ENCODE measurements at places on chromosomes 1 and 21.

DNA sequence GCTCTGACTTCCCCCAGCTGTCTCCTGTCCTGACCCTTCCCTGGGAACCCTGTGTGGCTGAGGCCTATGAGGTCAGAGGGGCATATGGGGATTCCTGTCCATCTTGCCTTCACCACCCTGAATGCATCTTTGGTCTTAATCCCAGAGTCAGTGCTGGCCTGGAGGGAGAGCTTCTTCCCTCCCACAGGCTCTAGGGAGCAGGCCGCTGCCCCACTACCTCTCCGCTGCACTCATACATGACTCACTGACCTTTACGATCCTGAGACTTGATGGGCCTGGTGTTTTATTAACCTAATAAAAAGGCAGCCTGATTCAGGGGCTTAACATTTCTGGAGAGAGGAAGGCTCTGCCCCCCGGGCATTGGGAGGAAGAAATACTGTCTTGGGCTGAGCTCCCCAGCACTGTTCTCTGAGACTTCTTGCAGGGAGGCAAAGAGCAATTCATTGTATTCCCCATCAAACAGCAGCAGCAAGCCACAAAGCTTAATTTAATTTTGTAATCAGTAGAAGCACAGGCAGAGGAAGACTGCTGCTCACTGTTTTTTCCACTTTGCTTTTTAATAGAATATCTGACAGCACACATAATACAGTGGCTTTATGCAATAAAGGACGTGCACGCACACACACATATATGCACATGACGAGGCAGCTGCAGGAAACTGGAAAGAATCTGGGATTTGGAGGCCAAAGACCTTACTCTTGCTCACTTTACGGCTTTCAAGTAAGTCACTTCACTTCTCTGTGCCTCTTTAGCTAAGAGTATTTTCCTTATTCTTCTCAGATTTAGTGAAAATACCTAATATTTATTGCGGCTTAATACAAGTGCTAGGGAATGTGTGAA is 89.2 kb upstream of the GRIK3 start:
- no peak for DNase-seq

DNA sequence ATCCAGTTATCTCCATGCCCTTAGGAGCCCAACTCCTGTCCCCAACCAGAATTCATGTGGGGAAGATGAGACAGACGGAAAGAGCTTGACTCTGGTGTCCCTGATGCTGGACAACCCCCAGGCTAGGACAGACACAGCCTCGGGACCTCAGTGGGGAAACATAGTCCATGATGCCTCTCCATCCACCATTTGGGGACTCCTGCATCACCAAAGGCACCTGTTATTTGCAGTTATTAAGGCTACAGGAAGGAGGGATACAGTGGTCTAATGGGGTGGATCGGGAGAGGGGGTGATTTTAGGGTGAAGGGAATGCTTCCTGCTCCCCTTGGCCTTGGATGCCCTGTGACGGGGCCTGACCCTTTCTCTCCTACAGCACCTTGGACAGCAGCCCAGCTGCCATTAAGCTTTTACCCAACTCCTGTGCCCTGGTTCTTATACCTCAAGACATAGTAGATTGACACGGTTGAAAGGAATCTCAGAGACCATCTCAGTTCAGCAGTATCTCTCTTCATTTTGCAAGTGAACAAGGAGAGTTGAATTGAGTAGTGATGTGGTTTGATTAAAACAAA is 111.6 kb downstream of the MATN1 start:
- DNase-seq, result no peak

GRCh38 chr1:155652951-155653350 is 35.6 kb downstream of the YY1AP1 start:
- no peak for DNase-seq

GRCh38 chr1:14820295-14821085 is 222.0 kb downstream of the KAZN start:
- no peak for DNase-seq

DNA sequence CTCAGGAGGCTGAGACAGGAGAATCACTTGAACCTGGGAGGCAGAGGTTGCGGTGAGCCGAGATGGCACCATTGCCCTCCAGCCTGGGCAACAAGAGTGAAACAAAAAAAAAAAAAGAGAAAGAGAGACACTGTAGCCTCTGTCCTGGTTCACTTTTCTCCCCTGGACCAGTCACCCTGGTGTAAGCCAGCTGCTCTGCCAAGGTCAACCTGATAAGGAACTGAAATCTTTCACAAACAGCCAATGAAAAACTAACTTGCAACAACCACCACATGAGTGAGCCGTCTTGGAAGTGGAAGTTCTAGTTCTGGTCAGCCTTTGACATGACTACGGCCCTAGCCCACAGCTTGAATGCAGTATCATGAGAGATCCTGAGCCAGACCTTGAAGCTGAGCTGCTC is 36.8 kb upstream of the CXADR start:
- DNase-seq, result no peak

DNA sequence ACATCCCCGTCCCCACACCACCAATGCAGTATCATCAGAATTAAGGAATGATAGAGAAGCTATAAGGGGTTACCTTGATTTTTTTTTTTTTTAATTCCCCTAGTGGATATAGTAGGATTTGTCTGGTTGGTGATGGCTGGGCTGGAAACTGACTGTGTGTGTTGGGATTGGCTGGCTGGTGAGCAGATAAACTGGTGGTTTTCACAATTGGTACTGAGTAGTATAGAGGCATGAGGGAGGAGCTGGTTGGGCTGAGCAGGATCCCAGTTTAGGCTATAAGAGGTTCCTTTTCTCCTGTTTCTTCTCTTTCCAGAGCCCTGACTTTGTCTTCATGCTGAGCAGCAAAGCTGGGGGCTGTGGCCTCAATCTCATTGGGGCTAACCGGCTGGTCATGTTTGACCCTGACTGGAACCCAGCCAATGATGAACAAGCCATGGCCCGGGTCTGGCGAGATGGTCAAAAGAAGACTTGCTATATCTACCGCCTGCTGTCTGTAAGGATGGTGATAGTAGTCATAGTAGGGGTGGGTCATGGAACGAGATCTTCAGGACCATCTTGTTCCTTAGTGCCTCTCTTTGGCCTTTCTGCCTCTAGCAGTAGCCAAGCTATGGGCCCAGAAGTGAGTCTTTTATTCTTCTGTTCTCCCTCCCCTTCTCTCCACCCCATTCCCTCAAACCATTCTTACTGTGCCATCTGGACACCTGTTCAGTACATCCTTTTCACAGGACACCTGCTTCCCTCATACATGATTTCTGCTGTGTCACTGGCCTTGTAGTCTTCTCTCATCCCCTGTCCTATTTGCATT is 26.9 kb downstream of the RAD54L start:
- no peak for DNase-seq

- no peak for DNase-seq
These were observed 48.9 kb downstream of the RHOU start for GRCh38 chr1:228784181-228784580.

GRCh38 chr1:164515231-164515630 is 43.8 kb upstream of the PBX1 start:
- DNase-seq, result no peak

- no peak for DNase-seq
These were observed 61.4 kb downstream of the TEX35 start for GRCh38 chr1:178574345-178574744.

GRCh38 chr1:182279724-182280503 is 111.7 kb downstream of the GLUL start:
- DNase-seq, result no peak

- no peak for DNase-seq
These were observed 39.2 kb downstream of the EPHA2 start for GRCh38 chr1:16116625-16117024.

- DNase-seq, result no peak
These were observed 26.2 kb upstream of the CAP1 start for GRCh38 chr1:40014253-40014706.

DNA sequence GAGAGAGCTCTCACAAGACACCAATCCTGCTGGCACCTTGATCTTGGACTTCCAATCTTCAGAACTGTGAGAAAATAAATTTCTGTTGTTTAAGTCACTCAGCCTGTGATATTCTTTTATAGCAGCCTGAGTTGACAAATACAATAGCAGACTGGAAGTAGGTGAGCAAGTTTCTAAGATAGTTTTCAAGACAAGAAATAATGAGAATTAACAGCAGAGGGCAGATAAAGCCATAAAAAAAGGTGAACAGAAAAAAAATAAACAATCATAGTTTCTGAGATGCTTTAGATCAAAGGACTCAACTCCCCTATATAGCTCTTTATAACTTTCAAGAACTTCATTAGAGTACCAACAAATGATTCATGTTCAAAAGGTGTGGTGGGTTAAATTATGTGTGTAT is 119.8 kb downstream of the PLPPR5 start:
- no peak for DNase-seq

- DNase-seq, result peak; percentile 87
These were observed 31.7 kb downstream of the IFNGR2 start for GRCh38 chr21:33434770-33435360.

DNA sequence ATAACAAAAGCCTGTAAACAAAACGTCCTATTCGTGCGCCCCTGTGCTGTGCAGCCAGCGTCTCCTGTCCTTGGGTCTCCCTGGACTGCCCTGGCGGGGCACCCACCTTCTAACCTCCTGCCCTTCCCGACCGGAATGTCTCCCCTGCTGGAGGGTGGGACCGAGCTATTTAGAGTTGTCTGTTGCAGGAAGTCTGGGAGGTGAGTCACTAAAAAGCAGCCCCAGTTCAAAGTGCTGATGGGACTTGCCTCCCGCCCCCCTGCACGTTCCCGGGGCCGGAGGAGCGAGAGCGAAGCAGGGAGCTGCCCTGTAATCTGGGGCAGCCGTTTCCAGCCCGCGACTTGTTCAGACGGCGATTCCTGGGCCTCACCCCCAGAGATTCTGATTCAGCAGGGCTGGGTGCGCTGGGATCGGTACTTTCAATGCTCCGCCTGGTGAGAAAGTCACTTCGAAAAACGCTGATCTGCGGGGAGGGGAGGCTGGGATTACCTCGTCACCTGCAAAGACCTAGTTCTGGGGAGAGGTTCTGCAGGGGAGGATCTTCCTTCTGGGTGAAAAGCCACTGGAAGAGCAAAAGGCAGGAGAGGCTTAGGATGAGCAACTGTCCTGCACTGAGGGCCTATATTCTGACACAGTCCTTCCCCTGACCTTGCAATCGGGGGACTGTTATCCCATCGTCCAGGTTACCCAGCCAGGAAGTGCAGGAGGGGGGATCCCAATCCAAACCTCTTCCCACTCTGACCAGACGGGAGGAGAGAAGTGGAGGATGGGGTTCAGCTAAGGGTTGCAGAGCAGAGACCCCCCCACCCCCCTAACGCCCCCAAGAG is 1.2 kb upstream of the DHRS3 start:
- peak; percentile 89 for DNase-seq

DNA sequence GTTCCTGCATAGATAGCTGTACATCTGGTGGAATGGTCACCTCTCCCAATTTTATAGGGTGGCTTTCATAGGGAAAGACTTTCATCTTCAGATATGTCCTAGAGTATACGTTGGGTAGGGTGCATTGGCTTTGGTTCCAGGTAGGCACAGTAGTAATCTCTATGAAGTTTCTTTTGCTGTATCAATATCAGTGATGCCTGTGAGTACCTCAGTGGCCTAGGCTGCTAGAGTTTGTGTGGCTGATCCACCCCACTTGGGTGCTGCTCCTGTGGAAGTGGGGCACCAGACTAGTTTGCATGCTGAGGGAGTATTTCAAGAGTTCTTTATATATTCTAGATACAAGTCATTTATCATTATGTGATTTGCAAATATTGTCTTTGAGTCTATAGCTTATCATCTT is 370.5 kb upstream of the VAMP3 start:
- DNase-seq, result no peak

GRCh38 chr1:236888903-236889302 is 93.8 kb downstream of the MTR start:
- no peak for DNase-seq

GRCh38 chr1:50232336-50232735 is 123.6 kb downstream of the ELAVL4 start:
- DNase-seq, result no peak

DNA sequence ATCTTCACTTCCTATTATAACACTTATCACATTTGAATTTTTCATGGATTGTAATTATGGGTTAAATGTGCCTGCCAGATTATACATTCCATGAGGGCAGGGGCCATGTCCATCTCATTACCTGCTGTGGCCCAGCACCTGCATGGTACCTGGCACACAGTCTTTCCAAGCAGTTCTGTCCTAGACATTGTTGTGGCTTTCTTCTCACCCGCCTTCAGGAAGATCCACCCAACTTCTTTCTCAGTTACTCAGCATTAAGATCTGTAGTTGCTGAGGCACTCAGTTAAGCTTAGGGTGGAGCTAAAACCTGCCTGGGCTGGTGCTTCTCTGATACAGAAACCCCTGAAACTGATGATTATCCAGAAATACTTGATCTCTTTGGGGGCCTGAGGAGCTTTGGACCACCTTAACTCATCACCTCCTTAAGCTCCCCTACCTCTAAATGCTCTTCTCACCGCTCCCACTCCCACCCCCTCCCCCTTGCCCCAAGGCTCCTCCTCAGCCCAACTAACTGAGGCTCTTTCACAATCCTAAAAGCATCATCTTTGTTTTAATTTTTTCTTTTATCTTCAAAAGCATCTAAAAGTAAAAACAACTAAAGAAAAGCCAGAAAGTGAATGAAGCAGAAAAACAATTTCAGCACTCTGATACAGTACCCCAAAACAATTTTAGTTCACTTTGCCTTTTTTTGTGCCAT is 190.6 kb downstream of the FGGY start:
- peak; percentile 31 for DNase-seq

- DNase-seq, result no peak
These were observed 29.9 kb downstream of the PSMG1 start for GRCh38 chr21:39153373-39153772.
